ENCODE measurements at places on chromosomes 16 and 17.

GRCh38 chr17:68455901-68456338 is 1.4 kb downstream of the WIPI1 start:
- DNase-seq, result no peak

DNA sequence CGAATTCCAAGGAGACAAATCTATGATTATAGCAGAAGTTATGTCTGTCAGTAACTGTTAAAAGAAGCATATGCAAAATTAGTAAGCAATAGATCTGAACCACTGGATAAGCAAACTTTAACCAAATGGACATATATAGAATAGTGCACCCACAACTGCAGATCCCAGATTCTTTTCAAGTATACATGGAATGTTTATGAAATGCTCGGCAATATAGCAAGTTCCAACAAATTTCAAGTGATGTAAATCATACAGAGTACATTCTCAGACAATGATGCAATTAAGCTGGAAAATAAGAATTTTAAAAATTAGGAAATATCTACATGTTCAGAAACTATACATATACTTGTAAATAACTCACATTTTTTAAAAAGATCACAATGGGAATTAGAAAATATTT is 8.4 kb upstream of the HELZ start:
- DNase-seq, result no peak

GRCh38 chr16:57175896-57176295 is 9.9 kb downstream of the PSME3IP1 start:
- no peak for DNase-seq

- no peak for DNase-seq
These were observed 7.7 kb downstream of the SALL1 start for GRCh38 chr16:51143196-51143977.

Data from stimulated activated CD8-positive, alpha-beta memory T cell treated with anti-CD3 and anti-CD28 coated beads, Interleukin-2, amount 100 ng/mL, for 48 hours (primary cell).